T-helper 2 cell (primary cell): ENCODE measurements at places on chromosomes 3 and 15.

GRCh38 chr15:77130315-77130930 is 59.5 kb upstream of the TSPAN3 start:
- DNase-seq: no peak

GRCh38 chr15:50190723-50191122 is 8.7 kb downstream of the SLC27A2 start:
- DNase-seq: no peak

DNA sequence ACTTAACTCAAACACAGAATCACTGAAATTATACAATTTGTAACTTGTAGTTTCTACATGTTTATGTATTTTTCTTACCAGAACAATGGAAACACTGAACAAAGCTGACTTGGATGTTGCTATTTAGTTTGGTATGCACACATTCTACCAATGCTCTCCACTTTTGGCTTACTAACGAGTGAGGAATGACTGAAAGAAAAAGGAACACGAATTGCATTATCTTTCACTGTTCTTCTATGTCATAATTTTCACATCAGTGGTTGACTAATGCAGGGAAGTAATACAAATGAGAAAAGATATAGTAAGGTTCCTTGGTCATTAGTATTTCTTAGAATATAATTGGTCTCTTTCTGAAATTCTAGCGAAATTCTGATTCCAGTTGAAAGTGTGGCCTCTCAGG is 9.8 kb upstream of the CNTN3 start:
- DNase-seq: no peak

DNA sequence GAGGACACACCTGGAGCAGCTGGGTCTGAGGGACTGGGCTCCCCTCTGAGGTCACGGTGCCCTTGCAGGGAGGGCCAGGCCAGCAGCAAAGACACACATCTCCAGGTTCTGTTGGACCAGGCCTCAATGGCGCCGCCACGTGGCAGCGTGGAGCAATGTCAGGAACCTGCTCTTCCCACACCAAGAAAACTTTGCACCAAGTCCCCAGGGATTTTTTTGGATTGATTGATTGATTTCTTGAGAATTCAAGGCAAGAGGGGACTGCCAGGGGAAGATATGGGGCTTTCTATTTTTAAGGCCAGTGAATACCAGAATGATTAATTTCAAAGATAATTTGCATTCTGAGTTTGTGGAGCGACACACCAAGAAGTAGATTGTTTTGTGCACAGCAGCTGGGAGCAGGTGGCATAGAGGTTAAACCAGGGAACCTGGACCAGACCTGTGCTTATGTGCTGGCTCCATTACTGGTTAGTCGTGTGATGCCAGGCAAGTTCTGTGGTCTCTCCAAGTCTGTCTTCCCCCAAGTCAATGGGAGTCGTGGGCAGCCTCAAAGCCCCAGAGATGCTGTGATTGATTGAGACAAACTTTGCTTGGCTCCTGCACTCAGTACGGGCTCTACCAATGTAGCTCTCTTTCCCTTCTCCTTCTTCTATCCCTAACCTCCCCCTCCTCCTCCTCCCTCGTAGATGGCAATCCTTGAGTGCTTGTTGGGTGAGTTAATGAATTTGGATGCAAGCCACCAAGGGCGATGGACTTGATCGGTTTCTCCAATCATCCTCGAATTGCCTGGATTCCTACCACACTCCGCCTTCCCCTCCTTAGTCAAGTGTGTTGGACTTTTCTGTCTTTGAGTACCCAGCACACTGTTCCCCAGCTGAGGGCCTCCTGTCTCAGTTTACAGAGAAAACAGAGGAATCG is 96.2 kb upstream of the TRPM1 start:
- no peak for DNase-seq

DNA sequence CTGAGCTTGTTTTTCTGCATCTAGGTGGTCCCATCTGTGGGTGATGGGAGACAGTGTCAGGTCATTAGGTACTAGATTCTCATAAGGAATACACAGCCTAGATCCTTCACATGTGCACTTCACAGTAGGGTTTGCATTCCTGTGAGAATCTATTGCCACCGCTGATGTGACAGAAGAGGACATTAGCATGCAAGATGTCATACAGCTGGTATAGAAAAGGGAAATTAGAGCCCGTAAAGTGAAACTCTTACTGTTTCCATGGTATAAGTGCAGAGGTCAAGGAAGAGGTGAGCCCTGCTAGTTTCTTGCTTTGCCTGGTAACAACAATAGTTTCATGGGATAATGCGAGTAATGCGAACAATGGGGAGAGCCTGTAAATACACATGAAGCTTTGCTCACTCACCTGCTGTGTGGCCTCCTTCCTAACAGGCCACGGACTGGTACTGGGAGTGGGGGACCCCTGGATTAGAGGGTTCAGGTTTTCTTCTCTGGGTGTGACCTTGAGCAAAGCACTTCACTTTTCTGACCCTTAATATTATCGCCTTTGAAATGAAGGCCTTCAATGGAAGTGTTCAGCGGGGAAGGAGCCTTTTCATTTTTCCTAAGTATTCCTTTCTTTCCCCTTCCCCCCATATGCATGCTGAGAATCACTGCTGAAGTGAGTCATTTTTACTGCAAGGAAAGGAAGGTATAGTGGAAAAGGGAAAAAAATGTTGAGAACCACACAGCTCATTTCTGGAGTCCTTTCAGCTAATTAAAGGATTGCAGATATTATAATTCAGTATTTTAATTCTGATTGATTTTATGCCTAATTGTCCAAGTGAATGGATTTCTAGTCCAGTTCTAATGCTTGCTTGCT is 286.4 kb downstream of the UBE2E2 start:
- no peak for DNase-seq

DNA sequence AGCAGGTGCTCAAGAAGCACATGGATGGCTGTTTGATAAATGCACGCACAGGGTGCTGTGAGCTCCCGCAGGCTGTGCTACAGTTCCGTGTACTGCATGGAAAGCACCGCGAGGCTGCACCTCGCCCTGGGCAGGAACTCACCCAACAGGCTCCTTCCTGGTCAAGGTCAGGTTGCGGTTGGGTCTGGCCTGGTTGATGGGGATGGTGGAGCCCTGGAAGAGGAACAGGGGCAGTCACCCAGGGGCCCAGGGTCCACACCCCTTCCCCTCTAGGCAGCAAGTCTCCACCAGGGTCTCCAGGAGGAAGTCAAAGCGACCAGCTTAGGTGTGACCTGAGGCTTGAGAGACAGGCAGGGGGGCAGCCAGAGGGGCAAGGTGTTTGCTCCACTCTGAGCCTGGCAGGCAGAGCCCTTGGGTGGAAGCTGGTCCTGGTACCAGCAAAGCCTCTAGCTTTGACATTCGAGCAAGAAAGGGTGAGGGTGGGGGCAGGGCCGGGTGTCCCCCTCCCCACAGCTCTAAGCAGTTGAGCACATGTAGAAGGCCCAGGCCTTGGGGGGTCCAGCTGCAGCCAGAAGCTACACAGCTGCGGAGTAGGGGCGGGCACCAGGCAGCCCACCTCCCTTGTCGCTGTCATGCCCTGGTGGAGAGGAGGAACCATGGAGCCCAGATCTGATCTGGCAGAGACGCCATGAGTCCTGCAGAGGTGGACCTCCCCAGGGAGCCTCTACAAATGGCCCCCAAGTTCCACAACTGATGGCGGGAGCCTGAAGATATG is 46.3 kb upstream of the SLC41A3 start:
- DNase-seq: no peak

GRCh38 chr3:117499189-117499870 is 789.8 kb downstream of the TUSC7 start:
- no peak for DNase-seq

DNA sequence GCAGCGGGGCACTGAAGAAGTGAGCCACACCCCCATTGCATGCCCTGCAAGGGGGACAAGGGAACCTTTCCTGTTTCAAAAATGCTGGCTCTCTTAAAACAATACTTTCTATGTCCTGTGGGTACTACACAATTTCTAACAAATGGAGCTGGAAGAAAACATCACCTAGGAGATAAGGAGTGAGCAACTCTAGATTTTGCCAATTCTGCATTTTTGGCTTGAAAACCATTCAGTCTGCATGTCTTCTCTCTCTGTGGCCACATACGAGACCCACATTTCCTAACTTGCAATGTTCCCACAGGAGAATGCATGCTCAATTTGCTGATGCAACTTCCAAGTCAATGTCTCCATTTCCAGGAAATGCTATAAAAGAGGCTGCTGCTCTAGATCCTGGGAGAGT is 662.0 kb downstream of the SQOR start:
- DNase-seq: no peak

DNA sequence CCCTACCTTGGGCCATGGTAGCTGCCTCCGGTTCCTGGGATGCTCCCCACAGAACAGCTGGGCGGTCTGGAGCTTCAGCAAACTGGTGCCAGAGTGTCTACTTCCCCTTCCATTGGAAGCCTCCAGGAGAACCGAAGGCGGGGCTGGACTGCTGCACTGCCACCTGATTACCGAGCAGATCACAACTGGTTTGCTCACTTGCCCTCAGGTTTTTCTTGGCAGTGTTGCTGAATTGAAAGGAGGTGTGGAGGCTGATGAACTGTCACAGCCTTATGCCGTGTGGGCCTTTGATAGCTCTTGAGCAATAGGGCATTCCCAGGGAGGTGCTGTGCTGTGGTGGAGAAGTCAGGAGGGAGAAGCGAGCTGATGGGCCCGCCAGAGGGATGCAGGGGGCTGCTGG is at the start of gene TGM5:
Gene TGM5 (minus strand): TSS at position 95 of the 400 bp plus-strand sequence. CDS start 79 bp downstream, at position 16.
- no peak for DNase-seq

GRCh38 chr15:48992545-48992944 is 28.8 kb upstream of the SHC4 start:
- DNase-seq: no peak

- no peak for DNase-seq
Measured at GRCh38 chr3:9777694-9778021, 7.9 kb upstream of the CAMK1 start.

DNA sequence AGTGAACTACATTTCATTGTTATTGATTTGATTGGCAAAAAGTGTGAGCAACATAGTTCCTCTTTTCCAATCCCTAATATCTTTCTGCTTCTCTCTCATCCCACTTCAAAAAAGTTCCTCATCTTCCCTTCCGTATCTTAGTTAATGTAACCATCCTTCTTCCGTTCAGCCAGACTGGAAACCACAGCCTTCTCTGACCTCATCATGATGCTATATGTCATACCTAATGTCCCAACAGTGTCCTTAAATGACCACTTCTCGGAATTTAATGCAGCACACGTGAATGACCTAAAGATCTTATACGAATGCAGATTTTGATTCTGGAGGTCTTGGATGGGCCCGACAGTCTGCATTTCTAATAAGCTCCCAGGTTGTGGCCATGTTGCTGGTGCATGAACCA is 320.3 kb upstream of the SATB1 start:
- no peak for DNase-seq

DNA sequence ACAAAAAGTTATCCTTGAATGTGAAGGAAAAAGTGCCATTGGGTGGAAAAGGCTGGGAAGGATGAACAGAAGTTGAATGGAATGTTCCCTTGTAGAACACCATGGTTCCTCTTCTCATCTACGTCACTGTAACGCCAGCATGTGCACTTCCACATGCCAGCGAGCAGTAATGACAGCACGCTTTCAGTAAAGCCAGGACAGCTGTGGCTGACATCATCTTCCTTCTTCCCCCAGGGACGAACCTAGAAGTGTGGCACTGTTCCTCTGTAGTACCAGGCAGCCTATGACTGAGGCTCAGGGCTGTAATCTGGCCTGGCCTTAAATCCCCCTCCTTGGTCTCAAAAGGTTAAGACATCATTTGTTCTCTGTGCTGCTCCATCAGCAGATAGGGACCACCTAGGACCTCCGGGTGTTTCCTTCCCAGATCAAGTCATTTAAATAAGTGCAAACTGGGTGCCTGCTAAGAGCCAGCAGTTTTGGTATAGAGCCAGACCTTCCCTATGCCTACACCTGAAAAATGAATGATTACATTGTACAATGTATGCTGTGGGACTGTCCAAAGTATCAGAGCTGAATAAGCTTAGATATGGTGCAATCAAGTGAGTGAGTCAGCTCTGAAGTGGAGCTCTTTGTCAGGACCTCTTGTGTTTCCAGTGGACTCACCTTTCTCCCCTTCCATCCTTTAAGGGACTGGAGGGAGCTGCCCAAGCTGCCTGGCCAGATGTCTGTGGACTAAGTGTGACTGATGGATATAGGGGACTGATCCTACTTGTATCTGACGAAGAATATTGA is 5.6 kb upstream of the SRPRB start:
- DNase-seq: no peak

DNA sequence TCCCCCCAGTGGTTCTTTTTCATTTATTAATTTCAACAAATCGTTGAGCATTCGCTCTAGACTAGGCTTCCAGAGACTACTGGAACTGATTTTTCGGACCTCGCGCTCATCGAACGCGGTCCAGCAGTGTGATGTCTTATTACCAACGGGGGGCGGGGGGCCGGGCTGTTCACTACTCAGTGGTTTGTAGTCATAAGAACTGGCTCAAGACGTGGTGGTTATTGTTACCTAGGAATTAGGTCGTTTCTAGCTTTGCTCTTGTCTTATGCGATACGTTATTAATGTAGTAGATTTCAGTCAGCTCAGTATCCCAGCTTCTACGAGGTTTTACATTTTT is 858 bp downstream of the RBM5 start:
- DNase-seq: peak; percentile 4

DNA sequence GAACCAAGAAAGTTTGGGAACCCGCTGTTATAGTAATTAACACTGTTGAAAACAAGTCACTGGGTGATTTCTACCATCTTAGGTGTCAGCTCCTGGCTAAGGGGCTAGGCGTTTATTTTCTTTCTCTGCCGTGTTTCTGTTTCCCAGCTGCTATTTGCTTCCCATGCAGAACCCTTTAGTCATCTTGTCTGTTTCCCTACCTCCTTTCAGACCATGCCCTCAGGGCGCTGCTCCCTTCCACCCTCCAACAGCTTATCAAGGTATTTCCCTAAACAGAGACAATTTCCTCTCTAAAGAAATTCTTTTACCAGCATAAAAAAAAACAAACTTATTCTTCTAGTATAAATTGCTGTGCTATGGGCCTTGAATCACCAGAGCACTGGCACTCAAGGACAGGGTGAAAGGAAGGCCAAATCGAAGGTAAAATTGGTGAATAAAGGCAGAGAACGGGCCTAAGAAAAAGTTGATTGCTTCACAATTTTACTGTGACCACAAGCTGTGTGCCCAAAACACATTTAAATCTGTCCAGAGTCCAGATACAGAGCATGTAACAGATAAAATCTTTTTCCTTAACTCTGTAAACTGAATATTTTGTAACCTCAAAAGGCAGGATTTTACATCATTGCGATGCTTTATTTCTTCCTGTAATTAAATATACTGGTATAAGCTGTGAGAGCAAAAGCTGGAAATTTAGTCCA is 319.2 kb downstream of the ZNF621 start:
- no peak for DNase-seq
